ENCODE measurements at places on chromosomes 12 and 14.

- peak; percentile 64 for DNase-seq
These were observed 780.2 kb upstream of the SEL1L start for GRCh38 chr14:82313889-82314288.

DNA sequence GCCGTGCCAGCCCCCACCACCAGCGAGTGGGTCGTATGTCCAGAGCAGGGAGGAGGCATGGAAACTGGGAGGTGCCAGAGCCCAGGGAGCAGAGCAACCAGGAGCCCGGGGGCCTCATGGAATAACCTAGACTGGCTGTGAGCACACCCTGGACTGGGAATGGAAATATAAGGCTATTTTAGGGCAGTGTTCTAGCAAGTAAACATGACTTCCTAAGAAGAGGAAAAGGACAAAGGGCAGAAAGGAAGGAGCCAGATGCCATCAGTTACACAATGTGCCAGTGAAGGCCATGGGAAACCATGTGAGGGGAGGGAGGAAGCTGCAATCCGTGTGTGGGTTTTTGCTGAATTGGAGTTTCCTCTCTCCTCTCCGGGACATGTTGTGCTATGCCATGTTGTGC is 18.7 kb upstream of the CPM start:
- DNase-seq, result no peak

DNA sequence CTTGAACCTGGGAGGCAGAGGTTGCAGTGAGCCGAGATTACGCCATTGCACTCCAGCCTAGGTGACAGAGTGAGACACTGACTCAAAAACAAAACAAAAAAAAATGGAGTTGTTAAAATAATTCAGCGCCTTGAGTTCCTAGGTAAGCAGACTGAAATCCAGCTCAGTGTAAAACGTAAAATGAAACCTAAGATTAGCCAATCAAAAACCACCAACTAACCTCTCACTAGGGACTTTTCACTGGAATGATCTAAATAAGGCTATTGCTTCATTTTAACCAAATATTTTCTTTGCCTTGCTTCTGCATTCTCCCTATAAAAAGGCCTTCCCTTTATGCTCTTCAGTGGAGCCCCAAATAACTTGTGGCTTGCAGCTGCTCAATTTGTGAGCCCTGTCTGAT is 91.6 kb upstream of the HIF1A start:
- DNase-seq, result no peak

DNA sequence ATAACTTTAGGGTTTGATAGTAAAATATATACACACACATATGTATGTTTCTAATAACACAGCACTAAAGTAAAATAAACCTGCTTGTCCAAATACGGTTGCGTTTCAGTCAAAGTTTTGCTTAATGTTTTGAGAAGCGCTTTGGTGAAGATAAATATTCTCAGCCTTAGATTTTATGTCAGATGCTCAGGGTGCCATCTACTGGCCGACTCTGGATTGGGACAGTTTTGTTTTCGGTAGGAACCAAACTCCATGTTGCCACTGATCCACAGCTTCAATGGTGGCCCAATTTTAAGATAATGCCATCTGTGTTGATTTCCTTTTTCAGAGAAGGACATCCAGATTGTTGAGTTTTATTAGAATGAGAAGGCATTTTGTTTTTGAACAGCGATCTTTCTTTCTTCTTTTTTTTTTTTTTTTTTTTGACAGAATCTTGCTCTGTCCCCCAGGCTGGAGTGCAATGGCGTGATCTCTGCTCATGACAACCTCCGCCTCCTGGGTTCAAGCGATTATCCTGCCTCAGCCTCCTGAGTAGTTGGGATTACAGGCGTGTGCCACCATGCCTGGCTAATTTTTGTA is 43.1 kb downstream of the LLPH start:
- peak; percentile 29 for DNase-seq

DNA sequence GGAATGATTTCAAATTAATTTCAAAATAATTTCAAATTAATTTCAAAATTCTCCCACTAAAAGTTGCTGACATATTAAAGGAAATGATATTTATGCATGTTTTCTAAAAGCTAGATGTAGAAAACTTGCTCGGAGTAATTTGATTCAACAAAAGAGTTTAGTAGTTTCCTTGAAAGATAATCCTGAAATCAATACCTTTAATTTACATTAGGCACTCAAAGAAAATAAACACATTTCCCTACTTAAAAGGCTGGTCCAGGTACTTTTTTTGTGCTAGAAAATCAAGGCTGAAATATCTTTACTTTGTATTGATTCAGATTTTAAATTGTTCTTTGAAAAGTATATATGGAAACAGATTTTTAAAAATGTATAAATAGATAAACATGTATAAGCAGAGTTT is 370.5 kb downstream of the RAD51B start:
- DNase-seq, result no peak

DNA sequence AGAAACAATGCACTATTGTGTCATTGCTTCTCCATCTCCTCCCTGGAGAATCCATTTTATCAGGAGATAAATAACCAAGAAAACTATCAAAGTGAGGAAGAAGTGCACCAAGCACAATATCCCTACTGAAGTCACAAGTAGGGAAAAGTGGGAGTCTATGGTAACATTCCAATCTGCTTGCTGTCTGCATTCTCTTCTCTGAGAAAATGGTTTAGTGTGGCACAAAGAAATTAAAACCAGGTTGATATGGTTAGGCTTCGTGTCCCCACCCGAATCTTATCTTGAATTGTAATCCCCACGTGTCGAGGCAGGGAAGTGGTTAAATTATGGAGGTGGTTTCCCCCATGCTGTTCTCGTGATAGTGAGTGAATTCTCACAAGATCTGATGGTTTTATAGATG is 209.7 kb downstream of the PRKD1 start:
- DNase-seq, result no peak

DNA sequence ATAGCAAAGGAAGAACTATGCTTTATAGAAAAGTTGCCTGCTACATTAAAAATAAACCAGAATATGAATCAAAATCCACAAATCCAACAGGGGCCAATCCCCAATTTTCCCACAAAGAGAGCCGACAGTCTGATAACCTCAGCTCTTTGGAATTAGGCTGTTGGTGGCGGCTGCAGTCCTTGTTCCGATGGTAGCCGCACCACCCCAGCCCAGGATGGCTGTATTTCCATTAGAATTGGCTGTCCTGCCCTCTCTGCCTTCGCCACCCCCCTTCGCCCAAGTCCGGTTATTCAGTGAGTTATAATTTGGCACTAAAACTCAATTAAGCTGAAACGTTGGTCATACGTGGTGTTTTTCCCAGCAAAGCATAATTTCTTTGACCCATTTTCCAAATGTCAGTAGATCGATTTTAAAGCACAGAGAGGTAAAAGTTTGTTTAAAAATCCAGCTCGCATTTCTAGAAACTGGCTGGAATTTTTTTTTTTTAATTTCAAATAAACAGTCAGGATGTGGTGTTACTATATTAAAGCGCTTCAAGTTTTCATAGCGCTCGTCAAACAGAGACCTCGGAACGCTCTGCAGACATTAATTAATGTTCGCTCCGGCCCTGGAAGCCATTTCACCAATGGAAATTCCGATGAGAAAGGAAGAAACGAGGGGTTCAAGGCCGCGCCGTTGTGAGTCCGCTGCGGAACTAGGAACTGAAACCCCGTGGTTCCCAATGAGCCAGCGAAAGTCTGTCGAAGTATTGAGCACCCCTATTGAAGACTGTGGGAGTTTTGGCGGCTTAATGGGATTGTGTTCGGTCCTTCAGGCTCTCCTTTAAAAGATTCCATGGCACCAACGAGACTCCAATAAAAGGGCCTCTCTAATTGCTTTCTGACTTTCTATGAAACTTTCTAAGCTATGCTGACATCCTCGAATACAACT is 104.8 kb upstream of the DIO3 start:
- DNase-seq, result no peak

DNA sequence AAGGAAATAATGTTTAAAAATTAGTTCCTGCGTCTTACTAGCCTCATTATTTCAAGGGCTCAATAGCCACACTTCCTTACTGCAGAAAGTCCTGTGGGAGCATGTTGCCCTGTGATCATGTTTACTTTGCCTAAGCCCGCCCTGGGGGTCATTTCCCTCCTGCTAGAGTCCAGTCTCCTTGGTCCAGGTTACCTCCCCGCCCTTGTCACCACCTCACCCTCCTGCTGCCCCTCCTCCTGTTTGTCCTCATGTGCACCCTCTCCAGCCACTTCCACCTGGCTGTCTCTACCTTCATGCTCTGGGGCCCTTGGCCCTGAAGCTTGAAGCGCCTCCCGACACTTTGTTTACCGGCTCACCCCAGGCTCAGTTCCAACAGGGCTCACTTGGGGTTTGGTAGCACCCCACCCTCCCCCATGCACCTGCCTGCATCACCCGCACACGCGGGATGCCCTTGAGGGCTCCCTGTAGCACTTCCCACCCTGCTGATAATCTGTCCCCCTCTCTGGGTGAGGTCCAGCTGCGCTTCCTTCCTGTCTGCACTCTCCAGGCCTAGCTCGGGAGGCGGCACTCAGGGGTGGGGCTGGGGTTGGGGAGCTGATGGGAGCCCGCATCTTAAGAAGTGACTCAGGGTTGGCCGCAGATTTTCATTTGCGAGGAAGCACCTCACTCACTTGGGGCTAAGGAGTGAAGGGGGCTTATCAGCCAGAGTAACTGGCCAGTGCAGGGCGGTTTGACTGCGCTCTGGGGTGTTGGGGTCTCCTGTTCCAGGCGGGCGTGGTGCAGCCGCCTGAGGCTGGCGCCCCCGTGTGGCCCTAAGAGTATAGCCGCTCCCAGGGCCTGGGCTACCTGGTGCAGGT is 40.1 kb downstream of the SMIM41 start:
- DNase-seq, result peak; percentile 43

DNA sequence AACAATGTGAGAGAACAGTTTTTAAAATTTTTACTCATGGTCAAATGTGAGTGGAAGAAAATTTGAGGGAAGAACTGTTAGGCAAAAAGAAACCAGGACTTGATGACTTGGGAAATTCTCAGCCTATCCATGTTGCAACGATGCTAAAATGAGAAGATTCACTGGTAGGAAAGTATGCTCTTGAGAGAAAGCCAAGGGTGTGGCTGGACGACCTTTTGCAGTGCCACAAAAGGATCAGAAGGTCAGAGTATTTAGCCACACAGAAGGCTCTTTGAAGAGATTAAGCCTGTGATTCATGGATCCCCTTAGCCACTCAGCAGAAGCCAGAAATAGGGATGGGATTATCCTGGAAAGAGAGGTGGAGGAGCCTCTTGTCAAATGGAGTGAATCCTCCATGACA is 336.8 kb downstream of the LRIG3 start:
- DNase-seq, result no peak

GRCh38 chr12:87368259-87368658 is 660.9 kb downstream of the C12orf50 start:
- DNase-seq, result peak; percentile 52

- DNase-seq, result no peak
These were observed 222.0 kb upstream of the LRIG3 start for GRCh38 chr12:59142183-59142790.

All from NCI-H774 (cell line).